ENCODE measurements at places on chromosomes 5 and 9. TPM values are rescaled to one million over a fixed set of nuclear protein-coding genes. Genes with fewer than 3 reads are reported as not detected.

- no peak overlapping the region for H3K27ac ChIP-seq
- peaks cover 5% of the 10 kb centered on the region for H3K27me3 ChIP-seq
- no peaks in the 10 kb centered on the region for H3K36me3 ChIP-seq
- peaks cover 33% of the 10 kb centered on the region for H3K4me1 ChIP-seq
Measured at GRCh38 chr9:109249615-109250014, 71.2 kb downstream of the EPB41L4B start.

DNA sequence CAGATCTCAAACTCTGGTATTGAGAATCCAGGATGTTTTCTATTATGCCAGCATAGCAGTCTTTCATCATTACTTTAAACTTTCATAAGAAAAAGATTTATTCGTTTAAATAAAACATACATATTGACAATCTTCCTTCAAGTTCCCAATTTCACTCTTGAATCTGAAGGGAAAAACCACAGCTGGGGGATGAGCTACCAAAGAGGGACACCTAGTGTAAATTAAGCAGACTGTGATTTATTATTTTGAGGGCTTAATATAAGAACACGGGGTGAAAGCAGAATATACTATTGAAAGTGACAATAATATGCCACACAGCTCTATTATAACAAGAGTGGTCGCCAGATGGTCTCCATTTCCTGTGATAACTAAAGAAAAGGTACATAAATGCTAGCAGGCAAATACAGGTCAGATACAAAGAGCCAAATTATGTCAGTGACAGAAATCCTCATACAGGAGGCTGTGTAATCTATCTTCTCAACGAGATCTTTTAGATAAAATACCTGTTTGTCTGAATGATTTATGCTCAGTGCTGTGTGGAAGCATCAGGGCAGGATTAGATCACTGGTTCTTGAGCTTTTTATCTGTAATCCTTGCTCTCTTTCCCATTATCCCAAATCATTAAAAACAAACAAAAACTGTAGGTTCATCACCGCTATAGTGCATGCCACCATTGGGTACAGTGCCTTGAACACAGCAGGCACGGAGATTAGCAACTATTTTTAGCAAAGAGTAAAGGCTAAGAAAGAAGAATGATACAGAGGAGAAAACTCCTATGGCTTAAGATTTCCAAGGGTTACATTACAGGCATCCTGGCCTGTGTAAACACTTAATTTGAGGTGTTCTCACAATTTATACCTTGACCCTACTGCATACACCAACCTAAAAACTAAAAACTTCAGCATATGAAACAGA, 116.6 kb downstream of the DROSHA start:
- H3K4me1 ChIP-seq: no peaks in the 10 kb centered on the region
- H3K4me3 ChIP-seq: no peak overlapping the region
- peaks cover 33% of the 10 kb centered on the region for H3K36me3 ChIP-seq
- H3K27me3 ChIP-seq: no peaks in the 10 kb centered on the region
- H3K27ac ChIP-seq: no peak overlapping the region

DNA sequence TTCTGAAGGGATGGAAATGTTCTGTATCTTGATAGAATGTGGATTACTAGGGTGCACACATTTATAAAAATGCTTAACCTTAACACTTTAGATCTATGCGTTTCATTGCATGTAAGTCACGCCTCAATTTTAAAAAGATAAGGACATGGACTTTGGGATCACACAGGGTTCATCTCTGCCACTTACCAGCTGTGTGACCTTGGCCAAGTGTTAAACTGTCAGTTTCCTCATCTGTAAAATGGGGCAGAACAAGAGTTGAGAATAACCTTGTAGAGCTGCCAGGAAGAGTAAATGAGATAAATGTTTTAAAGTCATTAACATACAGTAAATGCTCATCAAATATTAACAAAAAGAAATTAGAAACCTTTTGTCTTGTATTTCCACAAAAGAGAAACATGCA, 53.5 kb downstream of the NR6A1 start:
- no peaks in the 10 kb centered on the region for H3K27me3 ChIP-seq
- peaks cover 14% of the 10 kb centered on the region for H3K4me1 ChIP-seq
- no peak for DNase-seq
- H3K36me3 ChIP-seq: no peaks in the 10 kb centered on the region
- no peak overlapping the region for H3K27ac ChIP-seq

- no peaks in the 10 kb centered on the region for H3K36me3 ChIP-seq
- H3K27ac ChIP-seq: no peak overlapping the region
- peaks cover 6% of the 10 kb centered on the region for H3K4me1 ChIP-seq
- no peak for DNase-seq
- no peak overlapping the region for H3K4me3 ChIP-seq
- H3K27me3 ChIP-seq: no peaks in the 10 kb centered on the region
Measured at GRCh38 chr9:137402746-137403145, 20.2 kb downstream of the EXD3 start.

- H3K27me3 ChIP-seq: no peaks in the 10 kb centered on the region
- DNase-seq: peak; percentile 92
- H3K36me3 ChIP-seq: no peaks in the 10 kb centered on the region
Measured at GRCh38 chr9:88396836-88397577, 8.8 kb downstream of the SPIN1 start.

DNA sequence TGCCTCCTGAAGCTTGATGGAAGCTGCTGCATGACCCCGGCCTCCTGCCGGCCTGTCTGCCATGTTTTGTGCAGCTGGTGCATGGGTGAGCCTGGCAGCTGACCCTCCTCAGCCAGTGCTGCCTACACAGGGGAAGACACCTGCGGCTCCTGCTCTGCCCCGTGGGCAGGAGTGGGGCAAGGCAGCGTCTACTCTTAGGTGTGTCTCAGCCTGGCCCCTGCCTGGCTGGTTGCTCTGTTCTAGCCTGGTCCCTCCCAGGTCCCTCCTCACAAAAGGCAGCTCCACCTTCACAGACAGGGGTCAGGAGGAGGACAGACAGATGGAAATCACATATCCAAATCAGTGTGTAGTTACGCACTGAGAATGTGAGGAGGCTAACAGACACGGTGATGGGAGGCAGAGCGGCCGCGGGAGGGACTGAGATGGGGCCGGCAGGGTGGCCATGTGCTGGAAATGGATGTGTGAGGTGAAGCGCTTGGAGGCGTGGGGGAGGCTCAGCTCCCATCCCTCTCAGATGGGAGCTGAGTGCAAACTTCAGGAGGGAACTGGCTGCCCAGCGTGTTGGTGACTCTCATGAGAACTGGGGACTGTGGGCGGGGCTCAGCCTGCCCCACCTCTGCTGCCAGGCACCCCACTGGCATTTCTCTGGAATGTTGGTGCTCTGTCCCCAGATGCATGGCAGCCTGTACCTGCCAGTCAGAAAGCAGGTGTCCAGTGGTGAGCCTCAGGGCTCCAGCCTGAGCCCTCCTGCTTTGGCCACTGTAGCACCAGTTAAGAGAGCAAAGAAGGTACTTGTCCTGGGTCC, 43.4 kb downstream of the PPARGC1B start:
- DNase-seq: no peak
- H3K27me3 ChIP-seq: no peaks in the 10 kb centered on the region
- no peaks in the 10 kb centered on the region for H3K4me1 ChIP-seq

GRCh38 chr5:157026789-157027424, 32.0 kb downstream of the HAVCR1 start:
- H3K27ac ChIP-seq: no peak overlapping the region
- H3K4me1 ChIP-seq: no peaks in the 10 kb centered on the region
- no peak overlapping the region for H3K4me3 ChIP-seq
- H3K36me3 ChIP-seq: no peaks in the 10 kb centered on the region
- H3K27me3 ChIP-seq: peaks cover 2% of the 10 kb centered on the region

DNA sequence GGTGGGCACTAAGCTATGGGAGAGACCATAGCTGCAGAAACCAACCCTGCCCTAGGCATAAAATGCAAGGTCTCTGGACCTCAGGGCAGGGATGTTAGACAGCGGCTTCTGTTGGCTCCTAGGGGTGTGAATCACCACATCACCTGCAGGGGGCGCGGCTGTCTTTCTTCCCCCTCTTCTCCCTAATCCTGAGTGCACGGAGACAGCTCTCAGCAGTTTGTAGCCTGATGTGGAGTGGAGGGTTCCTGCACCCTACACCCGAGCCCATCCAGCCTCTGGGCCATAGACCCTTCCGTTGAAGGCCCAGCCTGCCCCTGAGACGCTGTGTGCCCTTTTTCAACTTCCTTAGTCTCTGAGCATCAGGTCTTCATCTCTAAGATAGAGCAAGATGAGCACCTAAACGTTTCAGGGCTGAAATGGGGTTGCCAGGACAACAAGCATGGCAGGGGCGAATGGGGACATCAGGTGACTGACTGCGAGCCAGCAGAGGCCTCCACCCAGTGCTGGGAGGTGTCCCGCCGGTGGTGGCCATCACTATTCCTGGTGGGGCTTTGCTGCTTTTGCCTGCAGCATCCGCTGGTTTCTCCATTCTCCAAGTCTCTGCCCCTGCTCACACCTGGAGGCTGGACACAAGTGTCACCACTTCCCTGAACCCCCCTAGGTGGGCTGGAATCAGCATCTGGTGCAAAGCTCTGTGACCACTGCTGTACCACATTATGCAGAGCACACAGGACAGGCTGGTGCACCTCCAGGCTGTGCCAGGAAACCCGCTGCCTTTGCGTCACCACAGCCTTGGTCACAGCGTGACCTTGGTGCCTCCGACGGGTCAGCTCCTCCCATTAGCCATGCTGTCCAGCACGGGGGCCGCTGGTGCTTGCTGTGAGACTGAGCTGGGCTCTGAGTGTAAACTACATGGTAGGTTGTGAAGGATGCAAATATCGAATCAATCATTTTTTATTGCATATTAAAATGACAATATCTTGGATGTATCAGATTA, 2.5 kb upstream of the SEC16A start:
- peaks cover 12% of the 10 kb centered on the region for H3K4me1 ChIP-seq
- no peaks in the 10 kb centered on the region for H3K27me3 ChIP-seq
- peaks cover 2% of the 10 kb centered on the region for H3K36me3 ChIP-seq
- no peak overlapping the region for H3K27ac ChIP-seq

HBEGF gene
- 272 TPM for total RNA-seq

DNA sequence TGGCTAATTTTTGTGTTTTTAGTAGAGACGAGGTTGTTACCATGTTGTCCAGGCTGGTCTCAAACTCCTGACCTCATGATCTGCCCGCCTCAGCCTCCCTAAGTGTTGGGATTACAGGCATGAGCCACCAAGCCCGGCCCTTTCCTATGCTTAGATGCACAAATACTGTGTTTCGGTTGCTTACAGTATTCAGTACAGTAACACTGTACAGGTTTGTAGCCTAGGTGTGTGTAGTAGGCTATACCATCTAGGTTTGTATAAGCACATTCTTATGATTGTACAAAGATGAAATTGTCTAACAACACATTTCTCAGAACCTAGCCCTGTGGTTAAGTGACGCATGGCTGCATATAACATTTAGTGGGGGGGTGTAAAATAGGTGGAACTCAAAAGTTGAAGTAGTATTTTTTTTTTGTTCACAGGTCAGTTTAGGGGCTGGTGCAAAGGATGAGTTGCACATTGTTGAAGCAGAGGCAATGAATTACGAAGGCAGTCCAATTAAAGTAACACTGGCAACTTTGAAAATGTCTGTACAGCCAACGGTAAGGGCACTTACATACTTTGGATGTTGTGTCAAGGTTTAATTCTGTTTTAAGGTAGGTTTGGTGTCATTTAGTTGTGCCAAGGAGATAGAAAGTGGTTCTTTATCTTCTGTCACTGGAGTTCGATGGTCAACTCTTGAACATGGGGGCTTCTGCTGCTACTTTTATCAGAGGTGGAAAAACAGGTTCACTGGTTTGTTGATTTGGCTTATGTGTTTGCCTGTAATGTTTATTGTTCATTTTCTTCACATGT, 3.4 kb downstream of the NPM1 start:
- H3K4me3 ChIP-seq: peak overlapping the region; percentile 91
- H3K27ac ChIP-seq: no peak overlapping the region
- DNase-seq: no peak
- peaks cover 23% of the 10 kb centered on the region for H3K4me1 ChIP-seq
- no peaks in the 10 kb centered on the region for H3K27me3 ChIP-seq
- peaks cover 53% of the 10 kb centered on the region for H3K36me3 ChIP-seq

GRCh38 chr5:76701298-76701697, 14.6 kb upstream of the F2R start:
- H3K27ac ChIP-seq: no peak overlapping the region
- H3K4me1 ChIP-seq: peaks cover 14% of the 10 kb centered on the region
- H3K27me3 ChIP-seq: no peaks in the 10 kb centered on the region
- peak; percentile 85 for DNase-seq
- no peak overlapping the region for H3K4me3 ChIP-seq

GRCh38 chr9:90053027-90053426, 448.2 kb downstream of the GADD45G start:
- H3K36me3 ChIP-seq: no peaks in the 10 kb centered on the region
- DNase-seq: no peak
- no peak overlapping the region for H3K4me3 ChIP-seq
- H3K27ac ChIP-seq: no peak overlapping the region
- H3K4me1 ChIP-seq: no peaks in the 10 kb centered on the region

SPATA31D3 gene
- not detected for total RNA-seq

F2RL2 gene
- total RNA-seq: 26.0 TPM

- no peak for DNase-seq
- H3K27me3 ChIP-seq: no peaks in the 10 kb centered on the region
- H3K4me1 ChIP-seq: peaks cover 14% of the 10 kb centered on the region
- no peak overlapping the region for H3K27ac ChIP-seq
- H3K4me3 ChIP-seq: no peak overlapping the region
- no peaks in the 10 kb centered on the region for H3K36me3 ChIP-seq
Measured at GRCh38 chr9:113646491-113646890, 183.0 kb downstream of the RGS3 start.

DNA sequence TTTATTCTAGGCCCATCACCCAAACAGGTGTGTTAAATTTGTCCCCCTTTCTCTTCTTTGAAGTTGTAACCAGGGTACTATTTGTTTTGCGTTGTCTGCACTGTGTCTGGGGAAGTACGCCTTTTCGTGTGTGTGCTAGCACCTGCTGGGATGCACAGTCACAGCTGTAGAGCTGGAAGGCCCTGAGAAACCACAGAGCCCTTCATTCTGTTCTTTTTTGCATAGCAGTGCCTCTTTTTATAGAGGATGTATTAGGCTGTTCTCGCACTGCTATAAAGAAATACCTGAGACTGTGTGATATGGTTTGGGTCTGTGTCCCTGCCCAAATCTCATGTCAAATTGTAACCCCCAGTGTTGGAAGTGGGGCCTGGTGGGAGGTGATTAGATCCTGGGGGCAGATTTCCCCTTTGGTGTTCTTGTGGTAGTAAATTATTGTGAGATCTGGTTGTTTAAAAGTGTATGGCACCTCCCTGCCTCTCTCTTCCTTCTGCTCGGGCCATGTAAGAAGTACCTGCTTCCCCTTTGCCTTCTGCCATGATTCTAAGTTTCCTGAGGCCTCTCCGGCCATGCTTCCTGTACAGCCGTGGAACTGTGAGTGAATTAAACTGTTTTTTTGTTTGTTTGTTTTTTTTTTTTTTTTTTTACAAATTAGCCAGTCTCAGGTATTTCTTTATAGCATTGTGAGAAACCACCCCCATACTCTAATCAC, 14.0 kb downstream of the SEC61B start:
- peaks cover 18% of the 10 kb centered on the region for H3K36me3 ChIP-seq
- DNase-seq: no peak
- no peak overlapping the region for H3K4me3 ChIP-seq
- H3K4me1 ChIP-seq: peaks cover 12% of the 10 kb centered on the region
- H3K27ac ChIP-seq: no peak overlapping the region
- H3K27me3 ChIP-seq: no peaks in the 10 kb centered on the region
